ENCODE measurements at places on chromosomes 4 and X. TPM values are rescaled to one million over a fixed set of nuclear protein-coding genes. Genes with fewer than 3 reads are reported as not detected.

Gene LAP3
- total RNA-seq = 58.3 TPM

Gene TRPC3
- 0.17 TPM for total RNA-seq

Gene ABCE1
- total RNA-seq = 99.2 TPM

Gene NPFFR2
- 2.1 TPM for total RNA-seq

Gene WAS
- 0.37 TPM for total RNA-seq

Gene FAM236D
- not detected for total RNA-seq

Gene MAGEB10
- not detected for total RNA-seq

Gene PPAT
- 67.6 TPM for total RNA-seq

Gene TSPAN7
- total RNA-seq = 8.6 TPM

Gene DKC1
- 45.6 TPM for total RNA-seq

Gene GLOD5
- total RNA-seq = not detected

Gene CXCL3
- 2.0 TPM for total RNA-seq

Gene PDHA2
- total RNA-seq = not detected

Gene GAB1
- total RNA-seq = 31.3 TPM

Gene LONRF3
- 0.25 TPM for total RNA-seq

Gene GAGE12E
- not detected for total RNA-seq

Gene KIAA1210
- total RNA-seq = not detected

Gene MAGEB17
- 0.09 TPM for total RNA-seq

Gene NXF2
- total RNA-seq = 0.22 TPM

Gene HDX
- 8.3 TPM for total RNA-seq

Gene GJB1
- total RNA-seq = not detected

Gene MTMR8
- 0.51 TPM for total RNA-seq

Gene CT83
- not detected for total RNA-seq

Gene FRG1
- total RNA-seq = 127 TPM

Gene SPIN2A
- total RNA-seq = 0.26 TPM

Gene SSX1
- not detected for total RNA-seq

Gene KCNE5
- total RNA-seq = 1.3 TPM

Gene FHDC1
- 4.8 TPM for total RNA-seq

Gene TLR3
- 0.62 TPM for total RNA-seq

Gene BTK
- total RNA-seq = not detected

Gene PDE6B
- 19.5 TPM for total RNA-seq

Gene S100G
- not detected for total RNA-seq

Gene AWAT2
- not detected for total RNA-seq

Gene FAM47A
- not detected for total RNA-seq

Gene ACE2
- 0.17 TPM for total RNA-seq

Gene LRCH2
- 24.9 TPM for total RNA-seq

Gene F8A2
- not detected for total RNA-seq

Gene GPRIN3
- total RNA-seq = 0.15 TPM

Gene PRR32
- total RNA-seq = not detected

Gene MAOB
- 1.5 TPM for total RNA-seq

Gene SPANXN2
- not detected for total RNA-seq

Gene TSPAN6
- total RNA-seq = 205 TPM

Measured in neural progenitor cell (in vitro differentiated cells).